Cardiac fibroblast (primary cell): ENCODE measurements at places on chromosomes 2 and 18.
A peak's percentile ranks its signal among the peaks of the same experiment; 100 is the strongest.

GRCh38 chr2:229641676-229642075 is 72.7 kb downstream of the DNER start:
- no peak for DNase-seq

DNA sequence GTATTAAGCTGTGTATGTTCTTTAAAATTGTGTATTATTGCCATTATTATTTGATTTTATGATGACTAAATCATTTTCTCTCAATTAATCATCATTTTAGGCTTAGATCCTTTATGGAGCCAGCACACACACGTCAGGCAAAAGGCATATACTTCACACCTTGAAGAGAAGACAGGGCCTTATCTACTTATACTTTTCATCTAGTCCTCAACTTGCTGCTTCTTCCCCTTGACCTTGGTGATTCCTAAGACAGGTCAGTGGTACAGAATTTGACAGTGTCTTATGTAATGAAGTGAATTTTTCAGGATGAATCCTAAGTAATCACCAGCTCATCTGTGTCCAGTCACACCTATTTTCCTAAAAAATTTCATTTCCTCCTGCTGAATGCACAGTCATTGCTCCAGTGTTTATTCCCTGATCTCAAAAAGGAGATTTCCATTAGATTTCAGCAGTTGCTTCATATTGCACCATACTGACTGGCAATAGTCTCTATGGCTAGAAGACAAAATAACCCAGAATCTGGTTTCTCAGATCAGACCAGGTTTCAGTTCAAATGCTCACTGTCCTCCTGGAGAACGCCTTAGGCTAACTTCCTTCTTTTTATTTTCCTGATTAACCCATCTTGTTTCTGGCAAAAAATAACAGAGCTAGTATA is 235.7 kb downstream of the PTH2R start:
- no peak for DNase-seq

GRCh38 chr2:13714466-13714865 is 918.1 kb upstream of the LRATD1 start:
- DNase-seq, result no peak

- peak; percentile 98 for DNase-seq
Observed at GRCh38 chr2:160075171-160075570, 12.8 kb upstream of the PLA2R1 start.
